ENCODE measurements at places on chromosomes 12 and 14. TPM values are rescaled to one million over a fixed set of nuclear protein-coding genes. Genes with fewer than 3 reads are reported as not detected.

Gene TIMM9
- 19.2 TPM for total RNA-seq

Gene TMEM132C
- 3.9 TPM for total RNA-seq

Gene LAG3
- total RNA-seq: not detected

Gene LYZ
- total RNA-seq: 3.2 TPM

Gene KLRC3
- 1.2 TPM for total RNA-seq

Gene GPR132
- 0.74 TPM for total RNA-seq

Gene IFNG-AS1
- not detected for total RNA-seq

Gene AKAP5
- total RNA-seq: 17.0 TPM

Gene LALBA
- not detected for total RNA-seq

Gene TRPV4
- total RNA-seq: 0.25 TPM

Gene FAM186B
- total RNA-seq: not detected

Gene MNAT1
- total RNA-seq: 57.0 TPM

Gene RTN1
- total RNA-seq: 846 TPM

Gene DDHD1
- total RNA-seq: 20.9 TPM

Gene HOXC4
- not detected for total RNA-seq

Gene LTBR
- total RNA-seq: 0.98 TPM

Gene FAIM2
- 24.6 TPM for total RNA-seq

Gene CCDC177
- total RNA-seq: 4.2 TPM

Gene CEBPE
- total RNA-seq: not detected

Gene CIROP
- total RNA-seq: not detected

Gene DPPA3
- total RNA-seq: not detected

Gene TMEM30B
- 0.49 TPM for total RNA-seq

Data from temporal lobe (tissue), 4 donors.